ENCODE measurements at places on chromosomes 4 and X.

DNA sequence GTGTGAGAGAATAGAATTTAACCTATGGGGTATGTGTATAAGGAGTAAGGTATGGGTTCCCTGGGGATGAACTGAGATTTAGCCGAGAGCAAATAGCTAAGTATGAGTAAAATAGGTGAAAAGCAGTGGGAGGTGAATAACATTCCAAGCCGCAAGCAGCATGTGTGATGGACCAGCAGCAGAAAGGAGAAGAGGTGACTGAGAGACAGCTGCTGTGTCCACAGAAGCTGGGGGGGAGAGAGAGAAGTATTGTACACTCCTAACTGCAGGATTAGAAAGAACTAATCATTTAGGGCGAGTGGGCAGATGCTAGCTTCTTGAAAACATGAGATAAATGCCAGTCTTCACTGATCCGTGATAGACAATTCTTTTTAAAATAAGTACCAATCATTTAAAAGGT is 296.0 kb downstream of the KLHL4 start:
- no peak for DNase-seq

DNA sequence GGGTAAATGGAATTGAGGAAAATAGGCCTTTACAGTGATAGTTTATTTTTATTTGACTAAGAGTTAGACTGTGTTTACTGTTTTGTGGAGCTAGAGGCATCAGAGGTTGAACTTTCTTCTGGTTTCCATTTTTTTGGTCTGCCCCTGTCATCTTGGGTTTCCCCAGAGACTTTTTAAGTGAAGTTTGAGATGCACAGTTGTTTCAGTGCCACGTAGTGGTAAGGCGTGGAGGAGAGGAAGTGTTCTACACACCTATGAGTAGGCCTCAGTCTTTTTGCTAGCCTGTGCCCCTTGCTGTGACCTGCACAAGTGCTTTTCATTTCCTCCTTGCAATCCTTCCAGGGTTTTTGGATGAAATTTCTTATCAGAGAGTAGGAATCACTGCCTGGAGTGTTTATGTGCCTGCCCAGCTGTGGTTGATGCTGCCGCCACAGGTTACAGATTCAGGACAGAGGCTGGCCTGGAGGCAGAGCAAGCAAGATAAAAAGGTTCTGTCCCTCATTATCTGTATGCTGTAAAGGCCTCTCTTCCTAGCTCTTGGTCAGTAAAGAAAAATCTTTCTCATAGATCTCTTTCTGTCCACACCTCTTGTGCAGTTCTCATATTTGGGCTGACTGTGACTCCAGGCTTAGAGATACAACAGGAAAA is 12.5 kb upstream of the HSFX4 start:
- DNase-seq: no peak

DNA sequence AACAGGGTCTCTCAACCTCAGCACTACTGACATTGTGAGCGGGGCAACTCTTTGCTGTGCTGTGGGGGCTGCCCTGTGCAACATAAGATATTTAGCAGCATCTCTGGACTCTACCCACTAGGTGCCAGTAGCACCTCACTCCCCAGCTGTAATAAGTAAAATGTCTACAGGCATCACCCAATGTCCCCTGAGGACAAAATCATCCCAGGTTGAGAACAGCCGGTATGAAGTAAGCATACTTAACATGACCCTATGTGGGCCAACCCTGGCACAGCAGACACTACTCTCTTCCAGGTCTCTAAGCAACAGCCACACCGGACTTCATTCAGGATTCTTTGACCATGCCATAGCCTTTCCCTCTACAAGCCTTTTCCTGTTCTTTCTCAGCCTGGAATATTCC is 10.5 kb upstream of the MGST2 start:
- no peak for DNase-seq

- no peak for DNase-seq
These were observed 343.1 kb upstream of the NOCT start for GRCh38 chr4:138672393-138672976.

GRCh38 chrX:53288189-53288588 is 6.8 kb upstream of the IQSEC2 start:
- no peak for DNase-seq

DNA sequence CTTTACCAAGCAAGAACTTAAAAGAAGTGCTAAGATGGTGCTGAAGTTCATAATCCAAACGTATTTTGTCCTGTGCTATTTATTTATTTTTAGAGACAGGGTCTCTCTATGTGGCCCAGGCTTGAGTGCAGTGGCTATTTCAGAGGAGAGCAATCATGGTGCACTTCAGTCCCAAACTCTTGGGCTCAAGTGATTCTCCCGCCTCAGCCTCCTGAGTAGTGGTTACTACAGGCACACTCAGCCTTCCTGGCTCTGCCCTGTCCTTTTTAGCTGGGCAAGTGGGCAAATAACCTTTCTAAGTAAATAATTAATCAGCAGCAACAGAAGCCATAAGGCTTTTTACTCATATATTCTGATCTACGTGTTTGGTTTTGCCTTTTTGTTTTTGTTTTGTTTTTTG is 2.6 kb downstream of the NSD2 start:
- DNase-seq: no peak

- DNase-seq: no peak
These were observed 581.8 kb downstream of the NLGN4X start for GRCh38 chrX:5646818-5647217.

Measured in SHP77 treated with DMSO at 0.1 percent for 48 hours (cell line).